Activated CD8-positive, alpha-beta memory T cell treated with anti-CD3 and anti-CD28 coated beads, Interleukin-2, amount 10 ng/mL, durations not matched to agents 7 days and 5 days (primary cell): ENCODE measurements at places on chromosomes 4 and X.

DNA sequence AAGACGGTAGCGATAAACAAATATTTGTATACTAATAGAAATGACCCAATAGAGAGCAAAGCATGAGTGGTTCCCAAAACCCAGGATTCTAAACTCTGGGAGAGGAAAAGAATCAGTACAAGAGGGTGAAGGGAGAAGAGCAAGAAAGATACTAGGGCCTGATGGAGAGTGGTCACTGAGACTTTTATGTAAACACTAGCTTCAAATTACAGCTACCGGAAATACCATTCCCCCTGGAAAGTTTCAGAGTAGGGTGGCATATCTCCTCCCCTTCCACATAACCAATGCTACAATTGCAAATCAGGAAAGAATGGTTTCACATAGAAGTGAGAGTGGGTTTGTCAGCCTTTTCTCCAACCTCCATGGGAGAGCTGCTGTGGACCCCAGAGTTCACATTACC lies 77.1 kb downstream of the EIF4E start:
- DNase-seq, result no peak

GRCh38 chr4:11343536-11343935 lies 85.2 kb downstream of the HS3ST1 start:
- no peak for DNase-seq

DNA sequence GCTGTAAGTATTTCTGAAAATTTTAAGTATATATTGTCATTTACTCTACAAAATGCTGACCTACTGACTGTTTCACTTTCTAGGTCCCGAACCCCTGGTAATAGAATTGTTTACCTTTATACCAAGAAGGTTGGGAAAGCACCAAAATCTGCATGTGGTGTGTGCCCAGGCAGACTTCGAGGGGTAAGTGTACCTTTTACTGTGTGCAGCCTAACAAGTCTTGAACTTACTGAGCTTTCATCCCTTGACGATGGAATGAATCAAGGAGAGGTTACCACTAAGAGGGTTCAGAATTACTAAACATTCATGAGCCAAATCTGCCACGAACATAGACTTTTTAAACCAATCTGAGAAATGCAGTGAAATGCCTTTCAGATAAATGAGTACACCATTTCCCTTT lies 1.6 kb downstream of the RPL34 start:
- DNase-seq, result no peak

DNA sequence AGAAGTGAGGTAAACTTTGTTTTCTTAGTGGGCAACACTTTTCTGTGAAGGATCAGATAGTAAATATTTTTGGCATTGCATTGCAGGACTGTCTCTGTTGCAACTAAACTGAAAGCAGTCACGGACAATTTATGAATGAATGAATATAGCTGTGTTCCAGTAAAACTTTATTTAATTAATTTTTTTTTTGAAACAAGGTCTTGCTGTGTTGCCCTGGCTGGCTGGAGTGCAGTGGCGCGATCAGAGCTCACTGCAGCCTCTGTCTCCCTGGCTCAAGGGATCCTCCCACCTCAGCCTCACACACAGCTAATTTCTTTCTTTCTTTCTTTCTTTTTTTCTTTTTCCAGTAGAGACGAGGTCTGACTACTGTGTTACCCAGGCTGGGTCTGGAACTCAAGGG lies 15.8 kb downstream of the RBM10 start:
- DNase-seq, result no peak

- DNase-seq, result no peak
Observed at GRCh38 chr4:153468587-153468986, 2.4 kb downstream of the TMEM131L start.

- DNase-seq, result peak; percentile 75
Observed at GRCh38 chrX:112841114-112841819, 636 bp upstream of the AMOT start.

DNA sequence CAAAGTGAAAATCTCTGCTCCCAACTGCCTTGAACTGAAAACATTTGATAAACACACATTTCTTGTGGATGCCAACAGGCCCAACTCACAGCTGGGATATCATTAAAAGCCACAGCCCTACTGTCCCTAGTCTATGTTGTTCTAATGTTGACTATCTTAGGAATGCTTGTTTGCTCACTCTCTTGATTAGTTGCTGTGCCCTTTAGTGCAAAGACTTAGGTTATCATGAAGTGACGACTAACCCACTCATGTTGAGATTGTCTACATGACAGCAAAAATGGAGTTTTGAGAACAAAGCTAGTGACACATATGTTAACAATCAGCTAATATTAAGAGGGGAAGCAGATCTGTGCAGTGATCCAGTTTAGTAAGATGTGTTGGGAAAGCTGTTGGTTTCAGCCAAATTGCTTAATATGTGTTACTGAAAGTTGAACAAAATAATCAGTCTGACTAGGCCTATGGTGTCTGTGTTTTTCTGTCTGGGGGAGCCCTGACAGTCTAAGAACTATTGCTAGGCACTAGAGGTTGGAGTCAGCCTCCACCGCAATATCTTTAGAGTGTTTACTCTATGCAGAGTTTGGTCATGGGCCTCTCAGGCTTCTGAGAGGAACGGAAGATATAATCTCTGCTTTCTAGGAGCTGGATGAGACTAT lies 125.5 kb downstream of the ATG4A start:
- no peak for DNase-seq

- no peak for DNase-seq
Observed at GRCh38 chr4:103307453-103308247, 109.5 kb upstream of the CENPE start.

DNA sequence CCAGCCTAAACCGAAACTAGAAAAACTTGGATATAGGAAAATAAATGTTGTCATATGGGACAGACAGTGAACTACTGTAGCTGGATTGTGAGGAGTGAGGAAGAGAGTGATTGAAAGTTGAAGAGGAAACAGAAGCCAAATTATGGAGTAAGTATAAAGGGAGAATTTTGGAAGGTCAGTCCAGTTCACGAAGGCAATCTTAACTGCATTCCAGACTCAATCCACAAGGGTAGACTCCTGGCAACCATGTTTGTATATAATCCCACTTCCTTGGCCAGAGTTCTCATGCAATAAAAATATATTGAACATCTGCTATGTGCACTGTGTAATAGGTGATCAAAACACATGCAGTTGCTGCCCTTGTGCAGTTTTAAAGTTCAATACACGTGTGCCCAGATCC lies 58.6 kb upstream of the CAMK2D start:
- no peak for DNase-seq

DNA sequence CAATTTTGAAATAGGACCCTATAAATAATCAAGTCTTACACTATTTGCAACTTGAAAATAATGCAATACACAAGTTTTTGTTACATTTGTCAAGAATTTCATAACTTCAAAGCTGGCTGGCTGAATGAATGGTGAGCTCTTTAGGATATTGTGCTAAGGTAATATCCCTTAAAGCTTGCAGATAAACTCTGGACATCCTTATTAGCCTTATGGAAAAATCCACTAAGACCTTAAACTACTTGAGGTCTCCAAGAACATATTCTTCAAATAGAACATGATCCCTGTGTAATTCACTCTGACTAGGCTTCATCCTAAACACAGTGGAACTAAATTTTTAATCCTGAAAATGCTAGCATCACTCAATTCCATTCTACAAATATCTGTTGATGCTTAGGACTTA lies 199.3 kb downstream of the PACRGL start:
- DNase-seq, result no peak

DNA sequence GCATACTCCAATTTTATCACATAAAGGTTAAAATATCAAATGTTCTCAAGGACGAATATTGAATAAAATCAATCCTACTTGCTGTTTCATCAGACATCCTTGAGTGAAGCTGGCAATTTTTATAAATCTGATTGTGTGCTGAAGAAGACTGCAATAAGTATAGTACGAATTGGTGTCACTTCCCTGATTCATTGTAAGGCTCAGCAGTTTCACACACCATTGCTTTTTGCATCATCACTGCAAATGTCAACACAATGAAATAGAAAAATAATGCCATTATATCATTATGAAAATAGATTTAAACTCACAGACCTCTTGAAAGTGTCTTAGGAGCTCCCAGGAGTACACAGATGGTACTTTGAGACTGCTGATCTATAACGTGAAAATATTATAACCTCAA lies 172.5 kb downstream of the ANKRD50 start:
- no peak for DNase-seq

DNA sequence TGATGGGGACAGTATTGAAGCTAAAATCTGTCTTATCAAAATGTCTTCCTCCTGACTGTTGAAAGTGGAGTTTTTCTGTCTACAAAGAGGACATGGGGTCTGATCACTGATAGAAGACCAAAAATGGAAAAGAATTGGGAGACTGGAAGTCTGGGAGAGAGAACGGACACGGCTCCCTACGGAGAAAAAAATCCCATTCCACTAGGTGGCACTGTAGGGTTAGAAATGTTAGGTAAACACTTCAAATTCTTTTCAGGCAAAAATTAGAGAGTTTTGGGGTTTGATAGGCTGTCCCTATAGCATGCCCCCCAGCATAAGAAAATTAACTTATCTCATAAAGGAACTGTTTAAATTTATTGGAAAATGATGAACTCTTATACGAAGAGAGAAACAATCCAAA lies 200.5 kb downstream of the FAM133A start:
- DNase-seq, result no peak
